ENCODE measurements at places on chromosomes 1 and 21. TPM values are rescaled to one million over a fixed set of nuclear protein-coding genes. Genes with fewer than 3 reads are reported as not detected.

- DNase-seq, result no peak
Measured at GRCh38 chr21:26833460-26833939, 11.7 kb downstream of the ADAMTS1 start.

ATP1B1 gene
- polyA plus RNA-seq, result 22.1 TPM

- DNase-seq, result no peak
Measured at GRCh38 chr1:174194461-174194860, 35.1 kb downstream of the RABGAP1L start.

DNA sequence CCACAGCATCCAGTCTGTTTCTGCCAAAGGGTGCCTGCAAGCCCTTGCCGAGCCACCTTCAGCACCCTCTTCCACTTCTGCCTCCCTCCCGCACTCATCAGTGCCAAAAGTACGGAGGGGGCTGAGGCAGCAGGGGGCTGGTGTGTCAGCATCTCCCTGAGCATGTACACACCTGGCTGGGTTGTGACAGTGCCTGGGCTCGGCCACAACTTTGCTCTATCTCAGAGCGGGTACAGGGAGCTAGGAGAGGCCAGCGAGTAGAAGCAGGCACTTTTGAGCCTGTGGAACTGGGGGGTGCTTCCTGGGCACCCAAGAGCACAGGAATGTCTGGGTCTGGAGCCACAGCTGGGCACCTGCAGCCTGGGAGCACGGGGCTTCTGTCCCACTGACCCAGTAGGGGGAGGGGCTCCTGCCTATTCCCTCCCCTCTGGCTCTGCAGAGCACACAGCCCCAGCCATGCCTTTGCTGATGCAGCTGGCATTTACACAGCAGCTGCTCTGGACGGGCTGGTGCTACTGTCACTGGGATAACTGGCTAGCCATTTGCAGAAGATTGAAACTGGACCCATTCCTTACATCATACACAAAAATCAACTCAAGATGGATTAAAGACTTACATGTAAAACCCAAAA, 319.8 kb upstream of the RRP15 start:
- DNase-seq, result no peak

DNA sequence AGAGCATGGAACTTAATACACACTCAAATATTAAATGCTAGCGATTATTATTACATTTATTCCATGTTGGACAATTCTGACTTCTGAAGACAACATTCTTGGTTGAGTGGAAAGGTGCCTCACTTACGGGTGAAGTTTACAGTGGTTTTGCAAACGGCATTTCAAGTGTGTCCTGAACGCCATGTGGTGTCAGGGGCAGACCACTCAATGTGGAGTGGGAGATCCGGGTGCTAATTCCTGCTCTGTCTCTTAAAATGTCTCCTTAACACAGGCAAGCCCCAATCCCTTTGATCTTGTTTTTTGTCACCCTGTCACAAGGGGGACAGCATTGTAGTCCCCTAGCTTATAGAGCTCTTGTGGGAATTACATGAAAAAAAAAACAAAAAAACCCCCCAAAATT, 5.6 kb upstream of the TDRD10 start:
- DNase-seq, result no peak

DNA sequence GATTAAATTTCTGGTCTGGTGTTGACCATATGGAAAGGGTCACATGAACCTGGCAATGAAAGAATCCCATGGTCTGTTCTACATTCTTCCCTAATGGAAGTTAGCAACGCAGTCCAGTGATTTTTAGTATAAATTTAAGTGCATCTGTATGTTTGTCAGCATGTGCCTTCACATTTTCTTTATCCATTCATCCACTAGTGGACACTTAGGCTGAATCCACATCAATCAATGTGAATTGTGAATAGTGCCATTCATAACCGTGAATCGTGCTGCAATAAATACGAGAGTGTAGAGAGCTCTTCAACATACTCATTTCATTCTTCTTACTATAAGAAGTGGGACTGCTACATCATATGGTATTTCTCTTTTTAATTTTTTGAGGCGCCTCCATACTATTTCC, 12.7 kb upstream of the IFI16 start:
- no peak for DNase-seq

FCRLA gene
- 0.46 TPM for polyA plus RNA-seq

GRCh38 chr1:15409388-15410222, at the start of gene EFHD2:
EFHD2 (plus strand) TSS chr1:15409888; CDS start chr1:15409972, 84 bp downstream.
- DNase-seq, result peak; percentile 71

DNA sequence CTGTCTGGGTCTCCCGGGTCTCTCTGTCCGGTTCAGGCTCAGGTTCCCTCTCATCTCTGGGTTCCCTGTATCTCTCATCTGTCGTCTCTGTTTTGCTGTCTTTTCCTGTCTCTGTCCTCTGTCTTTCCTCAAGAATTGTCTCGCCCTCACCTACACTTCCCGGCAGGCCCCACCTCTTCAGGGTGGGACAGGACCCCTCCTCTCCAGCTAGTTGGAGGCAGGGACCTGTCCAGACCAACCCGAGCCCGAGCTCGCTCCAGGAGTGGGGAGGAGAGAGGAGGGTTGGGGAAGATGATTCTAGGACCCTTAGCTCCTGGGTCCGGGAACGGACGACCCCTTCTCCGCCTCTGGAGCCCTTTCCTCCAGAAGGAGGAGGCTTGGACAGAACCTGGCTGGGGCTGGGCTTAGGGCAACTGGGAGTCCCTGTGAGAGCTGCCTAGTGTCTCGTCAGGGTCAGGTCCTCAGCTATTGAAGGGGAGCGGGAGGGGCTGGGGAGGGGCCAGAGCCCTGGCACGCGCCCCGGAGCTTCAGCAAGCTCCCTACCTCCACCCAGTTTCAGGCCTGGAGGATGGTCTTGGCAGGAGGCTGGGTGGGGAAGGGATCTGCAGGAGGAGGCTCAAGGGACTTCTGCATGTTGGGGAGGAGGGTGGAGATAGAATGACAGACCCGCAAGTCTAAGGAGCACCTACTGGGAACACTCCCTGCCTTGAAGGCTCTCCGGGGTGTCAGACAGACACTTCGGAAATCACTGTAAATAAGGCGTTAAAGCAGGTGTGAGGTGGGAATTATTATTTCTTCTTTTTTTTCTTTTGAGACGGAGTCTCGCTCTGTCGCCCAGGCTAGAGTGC, 26.3 kb upstream of the EPB41 start:
- DNase-seq, result no peak

- peak; percentile 71 for DNase-seq
Measured at GRCh38 chr1:92951141-92951582, 10.1 kb downstream of the DIPK1A start.

SUSD4 gene
- polyA plus RNA-seq, result 1.8 TPM

DNA sequence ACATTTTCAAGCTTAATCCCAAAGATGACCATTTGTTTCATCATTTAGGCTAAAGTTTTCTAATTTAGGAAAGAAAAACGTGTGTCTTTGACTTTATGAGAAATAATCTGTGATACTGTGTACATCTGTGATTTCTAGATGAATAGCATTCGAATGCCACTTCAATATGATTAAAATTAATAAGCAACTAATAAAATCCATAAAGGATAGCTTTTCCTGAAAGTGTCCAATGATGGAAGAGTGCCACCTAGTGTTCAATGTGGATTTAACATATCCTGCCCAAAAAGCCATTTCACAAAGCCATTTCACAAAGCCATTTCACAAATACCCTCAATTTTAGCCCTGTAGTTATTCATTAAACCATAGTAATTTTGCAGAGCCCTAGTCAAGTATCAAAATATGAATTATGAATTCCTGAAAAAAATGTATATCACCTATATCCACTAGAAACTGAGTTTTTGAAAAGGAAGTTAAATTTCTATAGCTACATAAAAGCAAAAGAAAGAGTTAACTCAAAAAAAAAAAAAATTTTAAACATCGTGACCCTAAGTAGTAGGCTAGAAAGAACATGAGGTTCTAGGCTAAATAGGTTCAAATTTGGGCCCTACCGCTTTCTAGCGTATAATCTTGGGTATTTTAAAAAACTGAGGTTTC, 19.1 kb downstream of the NME7 start:
- DNase-seq, result peak; percentile 68

DNA sequence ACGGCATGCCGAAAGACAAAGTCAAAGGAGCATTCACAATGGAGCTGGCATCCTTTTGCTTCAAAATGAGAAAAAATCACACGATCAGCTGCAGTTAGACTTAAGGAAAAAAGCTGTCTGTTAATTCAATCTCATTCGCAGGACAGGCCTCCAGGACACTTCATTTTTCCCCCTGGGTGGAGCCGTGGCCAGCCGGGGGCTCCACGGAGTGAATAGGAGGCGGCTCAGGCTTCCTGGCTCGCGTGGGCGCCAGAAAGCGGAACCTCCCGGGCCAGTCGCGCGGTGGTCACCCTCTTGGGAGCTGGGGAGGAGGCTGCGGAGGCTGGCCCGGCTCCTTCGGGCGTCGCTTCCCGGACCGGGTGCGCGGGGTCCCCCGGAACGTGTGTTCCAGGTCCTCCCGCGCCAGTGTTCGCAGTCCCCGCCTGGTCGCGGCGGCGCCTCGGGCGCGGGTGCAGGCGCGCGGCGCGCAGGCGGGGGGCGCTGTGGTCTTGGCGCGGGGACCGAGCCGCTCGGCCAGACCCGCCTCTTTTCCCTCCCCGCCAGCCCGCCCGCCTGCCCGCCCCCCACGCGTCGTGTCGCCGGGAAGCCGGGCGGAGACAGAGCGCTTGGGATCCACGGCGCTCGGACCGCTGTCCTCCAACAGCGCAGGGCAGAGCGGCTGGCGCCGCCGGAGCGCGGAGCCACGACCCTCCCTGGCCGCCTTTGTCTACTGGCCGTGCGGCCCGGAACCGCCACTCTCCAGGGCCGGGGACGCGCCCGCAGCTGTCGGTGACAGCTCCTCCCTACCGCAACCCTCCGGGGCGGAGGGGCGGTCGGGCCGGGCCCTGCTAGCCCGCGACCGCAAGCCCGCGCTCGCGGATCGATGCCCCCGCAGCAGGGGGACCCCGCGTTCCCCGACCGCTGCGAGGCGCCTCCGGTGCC, at the start of gene RHOU:
RHOU (plus strand) TSS at position 599 of the 921 bp plus-strand sequence; CDS start at position 863, 264 bp downstream.
- DNase-seq, result peak; percentile 37

- no peak for DNase-seq
Measured at GRCh38 chr1:36737767-36738166, 255.1 kb upstream of the CSF3R start.

S100B gene
- 0.26 TPM for polyA plus RNA-seq

Measured in IMR-90 (cell line).